ENCODE measurements at places on chromosomes 6 and 20.

- no peak for DNase-seq
Measured at GRCh38 chr6:17311595-17312311, 30.6 kb downstream of the RBM24 start.

DNA sequence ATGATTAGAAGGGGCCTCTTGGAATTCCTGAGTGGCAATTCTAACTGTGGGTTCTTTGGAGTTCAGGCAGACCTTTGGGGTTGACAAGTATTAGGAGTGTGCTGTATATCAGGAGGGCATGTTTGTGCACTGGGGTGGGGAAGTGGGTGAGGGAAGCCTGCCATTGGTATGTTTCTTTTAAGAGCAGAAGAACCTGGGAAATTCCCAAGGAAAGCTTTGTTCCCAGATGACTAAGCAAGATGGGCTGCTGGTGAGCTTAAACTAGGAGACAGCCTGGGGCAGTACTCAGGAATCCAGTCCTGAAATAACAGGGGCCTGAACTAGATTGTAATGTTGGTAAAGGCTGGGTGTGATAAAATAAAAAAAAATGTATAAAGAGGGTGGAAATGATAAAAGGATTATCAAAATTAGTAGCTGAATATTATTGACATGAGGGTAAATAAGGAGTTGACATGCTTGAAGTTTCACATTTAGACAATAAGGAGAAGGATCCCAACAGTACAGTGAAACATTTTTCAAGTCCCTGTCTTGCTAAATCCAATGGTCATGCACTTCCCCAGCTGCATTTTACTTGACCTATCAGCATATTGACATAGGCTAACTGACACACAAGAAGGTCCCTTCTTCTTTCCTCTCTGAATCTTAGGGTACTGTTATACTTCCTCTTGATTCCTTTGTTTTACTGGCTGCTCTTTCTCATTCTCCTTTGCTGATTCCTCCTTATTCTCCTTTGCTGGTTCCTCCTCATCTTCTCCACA is 18.4 kb upstream of the IFNGR1 start:
- DNase-seq = no peak

- DNase-seq = no peak
Measured at GRCh38 chr6:89961481-89961880, 67.2 kb downstream of the GJA10 start.

GRCh38 chr6:13573669-13574110 is 711 bp upstream of the SIRT5 start:
- peak; percentile 47 for DNase-seq
